ENCODE measurements at places on chromosomes 1 and 21.

DNA sequence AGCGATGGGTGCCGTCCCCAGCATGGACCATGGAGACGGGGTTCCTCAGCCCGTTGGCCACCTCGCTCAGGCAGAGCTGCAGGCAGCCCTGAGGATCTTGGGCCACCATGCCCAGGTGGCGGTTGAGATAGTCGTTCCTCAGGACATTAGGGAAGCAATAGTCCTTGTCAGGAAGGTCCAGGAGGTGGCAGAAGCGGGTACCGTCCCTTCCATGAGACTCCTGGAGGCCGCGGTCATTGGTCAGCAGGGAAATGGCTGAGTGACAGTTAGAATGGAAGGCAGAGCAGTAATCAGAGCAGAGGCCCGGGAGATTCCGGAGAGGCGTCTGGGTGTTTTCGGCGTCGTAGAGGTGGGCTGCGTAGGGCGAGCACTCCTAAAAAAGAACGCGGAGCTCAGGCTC is 4.1 kb downstream of the HHIPL2 start:
- DNase-seq = no peak

- DNase-seq = no peak
These were observed 57.9 kb downstream of the RABGAP1L start for GRCh38 chr1:174217248-174217647.

GRCh38 chr1:69752831-69753230 is 185.1 kb downstream of the LRRC7 start:
- DNase-seq = no peak

- no peak for DNase-seq
These were observed 16.6 kb downstream of the SMIM12 start for GRCh38 chr1:34842952-34843371.

- no peak for DNase-seq
These were observed 272.7 kb downstream of the NTNG1 start for GRCh38 chr1:107413546-107413945.

DNA sequence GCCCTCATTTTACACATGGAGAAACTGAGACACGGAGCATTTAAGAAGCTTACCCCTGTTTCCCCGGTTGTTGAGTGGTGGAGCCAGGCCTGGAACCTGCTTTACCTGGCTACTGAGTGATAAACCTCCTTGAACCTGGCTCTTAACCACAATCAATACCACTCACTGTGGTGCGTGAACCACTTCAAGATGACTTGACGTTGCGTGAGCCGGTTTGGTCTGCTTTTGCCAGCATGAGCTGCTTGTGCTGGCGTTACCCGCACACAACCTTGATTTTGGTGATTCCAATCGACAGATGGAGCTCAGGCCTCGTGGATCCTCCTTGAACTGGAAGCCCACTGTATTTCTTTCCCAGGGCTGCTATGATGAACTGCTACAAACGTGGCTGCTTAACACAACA is 6.1 kb upstream of the TINAGL1 start:
- no peak for DNase-seq
